ENCODE measurements at places on chromosomes 7 and 10.

DNA sequence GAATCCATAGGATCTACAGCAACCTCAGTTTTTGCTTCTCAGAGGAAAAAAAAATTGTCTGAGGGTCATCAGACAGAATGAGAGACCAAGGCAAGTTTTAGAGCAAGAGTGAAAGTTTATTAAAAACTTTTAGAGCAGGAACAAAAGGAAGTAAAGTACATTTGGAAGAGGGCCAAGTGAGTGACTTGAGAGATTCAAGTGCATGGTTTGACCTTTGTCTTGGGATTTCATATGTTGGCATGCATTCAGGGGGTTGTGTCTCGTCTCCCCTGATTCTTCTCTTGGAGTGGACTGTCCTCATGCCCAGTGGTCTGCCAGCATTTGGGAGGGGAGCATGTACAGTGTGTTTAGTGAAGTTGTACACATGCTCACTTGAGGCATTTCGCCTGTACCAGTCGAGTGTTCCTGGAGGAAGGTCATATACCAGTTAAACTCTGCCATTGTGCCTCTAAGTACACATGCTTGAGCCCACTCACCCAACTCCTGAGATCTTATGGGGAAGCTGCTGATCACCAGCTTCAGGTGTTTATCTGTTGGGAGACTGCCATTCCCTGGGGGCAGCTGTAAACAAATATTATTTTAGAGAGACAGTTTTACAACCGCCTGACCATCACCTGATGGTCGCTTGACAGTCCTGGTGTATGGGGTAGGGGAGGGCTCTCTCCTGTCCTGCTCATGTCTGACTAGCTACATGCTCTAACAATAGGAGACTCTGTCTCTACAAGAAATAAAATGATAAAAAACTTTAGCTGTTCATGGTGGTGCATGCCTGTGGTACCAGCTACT lies 109.4 kb downstream of the EEPD1 start:
- DNase-seq: peak; percentile 61

- no peak for DNase-seq
These were observed 12.7 kb downstream of the CACUL1 start for GRCh38 chr10:118742032-118742431.

DNA sequence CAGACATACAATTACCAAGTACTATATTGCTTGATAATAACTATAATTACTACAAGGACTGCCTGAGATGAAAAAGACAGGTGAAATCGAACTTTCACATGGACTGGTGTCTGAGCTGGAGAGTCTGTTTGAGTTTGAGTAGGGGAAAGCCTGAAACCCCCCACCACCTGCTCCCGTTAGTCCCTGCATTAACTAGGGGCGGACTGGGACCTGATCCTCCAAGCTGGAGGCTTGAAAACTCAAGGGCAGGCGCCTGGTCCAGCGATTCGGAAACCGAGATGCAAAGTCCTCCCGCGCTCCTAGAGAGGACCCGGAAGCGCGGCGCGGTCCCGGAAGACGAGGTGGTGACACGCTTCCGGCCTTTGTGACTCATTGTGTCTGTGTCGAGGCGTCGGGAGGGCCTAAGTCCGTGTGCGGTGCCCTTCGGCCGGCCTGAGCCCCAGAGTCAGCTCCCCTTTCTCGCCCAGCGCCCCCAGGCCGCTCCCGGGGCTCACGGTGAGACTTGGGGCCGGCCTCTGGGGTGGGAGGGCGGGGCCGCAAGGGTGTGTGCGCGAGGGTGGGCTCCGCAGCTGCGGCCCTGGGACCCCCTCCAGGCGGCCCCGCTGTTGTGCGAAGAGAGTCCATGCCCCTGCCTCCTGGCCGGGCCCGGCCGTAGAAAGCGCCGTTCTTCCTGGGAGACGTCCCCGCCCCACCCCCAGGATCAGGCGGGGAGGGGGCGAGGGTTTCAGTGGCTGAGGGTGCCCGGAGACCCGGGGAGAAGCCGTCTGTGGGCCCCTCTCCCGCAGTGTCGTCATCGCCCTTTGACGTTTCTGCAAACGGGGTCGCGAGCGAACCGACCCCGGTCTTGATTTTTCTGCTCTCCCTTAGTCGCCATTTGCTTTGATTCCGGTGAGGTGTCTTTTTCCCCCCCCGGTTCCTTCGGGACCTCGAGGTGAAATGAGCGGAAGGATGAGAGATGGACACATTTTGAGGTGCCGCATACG lies at the start of gene ZKSCAN1:
Gene ZKSCAN1, plus strand, starts transcription at position 365 of the 983 bp plus-strand sequence. CDS start 7,911 bp downstream, outside the sequence.
- peak; percentile 97 for DNase-seq

DNA sequence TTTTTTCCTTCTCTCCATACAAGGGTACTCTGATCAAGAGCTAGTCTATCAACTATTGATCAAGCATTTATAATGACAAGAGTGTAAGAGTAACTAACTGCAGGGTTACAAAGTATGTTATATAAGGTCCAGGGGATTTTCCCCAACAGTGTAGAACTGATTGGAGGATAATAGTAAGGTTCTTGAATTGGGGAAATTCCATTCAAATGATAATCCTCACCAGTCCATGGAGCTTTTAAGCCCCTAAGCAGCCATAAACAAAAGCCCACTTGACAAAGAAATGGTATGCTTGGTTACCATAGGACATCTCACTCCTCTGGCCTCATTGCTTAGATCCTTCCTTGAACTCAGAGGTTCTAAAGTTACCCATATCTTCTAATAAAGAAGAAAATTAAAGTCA lies 8.2 kb downstream of the YME1L1 start:
- no peak for DNase-seq

DNA sequence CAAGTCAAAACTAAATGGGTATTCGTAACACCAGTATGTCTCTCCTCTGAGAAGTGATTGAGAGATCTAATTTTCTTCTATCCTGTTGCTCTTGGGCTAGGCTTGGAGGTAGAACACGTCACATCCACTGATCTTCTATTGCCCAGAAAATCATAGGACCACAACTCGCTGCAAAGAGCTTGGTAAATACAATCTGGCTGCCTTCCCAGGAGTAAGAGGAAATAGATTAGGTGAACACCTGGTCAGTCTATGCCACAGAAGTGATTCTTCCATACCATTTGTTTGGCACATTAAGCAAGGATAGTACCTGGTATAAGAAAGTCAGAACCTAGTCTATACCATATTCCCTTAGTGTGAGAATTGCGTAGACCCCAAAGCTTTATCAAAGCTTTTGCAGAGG lies 129.3 kb upstream of the PHYHIPL start:
- DNase-seq: no peak

GRCh38 chr7:121214657-121215056 lies 114.1 kb upstream of the WNT16 start:
- no peak for DNase-seq

DNA sequence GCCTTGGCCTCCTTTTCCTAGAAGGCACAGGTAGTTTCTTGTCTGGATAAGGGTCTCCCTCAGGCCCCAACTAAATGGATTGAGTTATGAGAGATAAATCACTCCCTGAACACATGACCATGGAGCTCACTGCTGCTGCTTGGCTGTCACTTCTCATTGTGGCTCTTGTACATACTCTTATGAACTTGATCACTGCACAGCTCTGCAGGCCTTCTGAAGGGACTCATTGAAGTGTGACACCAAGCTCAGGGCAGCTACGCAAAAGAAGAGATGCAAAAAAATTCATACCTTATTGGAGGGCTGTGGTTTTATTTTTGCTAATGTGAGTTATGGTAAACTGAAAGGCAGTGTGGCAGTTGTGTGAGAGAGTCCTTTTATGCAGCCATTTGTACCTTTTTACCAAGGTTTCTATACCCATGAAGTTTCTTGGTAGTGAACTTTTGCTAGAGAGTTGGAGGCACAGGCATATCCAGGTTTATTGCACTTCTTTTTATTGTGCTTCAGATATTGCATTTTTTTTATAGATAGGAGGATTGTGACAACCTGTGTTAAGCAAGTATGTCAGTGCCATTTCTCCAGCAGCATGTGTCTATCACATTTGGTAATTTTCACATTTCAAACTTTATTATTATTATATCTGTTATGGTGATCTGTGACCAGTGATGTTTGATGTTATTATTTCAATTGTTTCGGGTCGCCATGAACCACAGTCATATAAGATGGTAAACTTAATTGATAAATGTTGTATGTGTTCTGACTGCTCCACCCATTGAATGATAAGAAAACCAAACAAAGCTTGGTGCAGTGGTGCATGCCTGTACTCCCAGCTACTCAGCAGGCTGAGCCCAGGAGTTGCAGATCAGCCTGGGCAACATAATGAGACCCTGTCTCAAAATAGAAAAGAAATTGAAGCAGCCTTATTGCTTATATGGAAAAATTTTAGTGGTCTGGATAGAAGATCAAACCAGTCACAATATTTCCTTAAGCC lies 100.6 kb downstream of the LRRC4 start:
- no peak for DNase-seq

- DNase-seq: no peak
These were observed 142.3 kb upstream of the PCLO start for GRCh38 chr7:83305027-83305426.

DNA sequence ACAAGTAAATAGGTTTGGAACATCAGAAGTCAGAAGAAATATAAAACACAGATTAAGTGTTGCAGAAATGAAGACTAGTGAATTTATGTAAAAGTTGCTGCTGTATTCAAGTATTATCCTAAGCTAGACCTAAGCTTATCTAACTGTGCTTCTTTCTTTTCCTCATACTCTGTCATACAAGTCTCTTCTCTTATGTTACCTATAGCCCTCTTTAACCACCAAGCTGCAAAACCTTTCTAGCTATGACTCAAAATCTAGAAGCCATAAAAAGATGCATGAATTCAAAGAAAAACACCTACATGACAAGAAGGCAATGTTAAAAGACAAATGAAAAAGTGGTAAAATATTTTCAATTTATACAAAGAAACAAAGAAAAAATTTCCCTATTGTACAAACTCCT lies 23.0 kb downstream of the DENND11 start:
- no peak for DNase-seq

GRCh38 chr10:56116684-56117083 lies 244.4 kb downstream of the ZWINT start:
- no peak for DNase-seq

DNA sequence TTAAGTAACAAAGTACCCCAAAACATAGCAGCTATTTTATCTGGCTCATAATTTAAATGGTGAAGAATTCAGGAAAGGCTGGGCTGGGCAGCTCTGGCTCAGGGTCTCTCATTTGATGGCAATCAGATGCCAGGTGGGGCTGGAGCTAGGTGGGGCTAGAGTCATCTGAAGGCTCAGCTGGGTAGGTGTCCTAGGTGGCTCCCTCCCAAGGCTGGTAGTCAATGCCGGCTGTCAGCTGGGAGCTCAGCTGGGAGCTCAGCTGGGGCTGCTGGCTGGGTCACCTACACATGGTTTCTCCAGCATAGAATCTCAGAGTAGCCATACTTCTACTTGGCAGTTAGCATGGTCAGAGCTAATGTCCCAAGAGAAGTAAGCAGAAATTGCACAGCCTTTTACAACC lies 34.1 kb downstream of the OSBPL3 start:
- DNase-seq: no peak

DNA sequence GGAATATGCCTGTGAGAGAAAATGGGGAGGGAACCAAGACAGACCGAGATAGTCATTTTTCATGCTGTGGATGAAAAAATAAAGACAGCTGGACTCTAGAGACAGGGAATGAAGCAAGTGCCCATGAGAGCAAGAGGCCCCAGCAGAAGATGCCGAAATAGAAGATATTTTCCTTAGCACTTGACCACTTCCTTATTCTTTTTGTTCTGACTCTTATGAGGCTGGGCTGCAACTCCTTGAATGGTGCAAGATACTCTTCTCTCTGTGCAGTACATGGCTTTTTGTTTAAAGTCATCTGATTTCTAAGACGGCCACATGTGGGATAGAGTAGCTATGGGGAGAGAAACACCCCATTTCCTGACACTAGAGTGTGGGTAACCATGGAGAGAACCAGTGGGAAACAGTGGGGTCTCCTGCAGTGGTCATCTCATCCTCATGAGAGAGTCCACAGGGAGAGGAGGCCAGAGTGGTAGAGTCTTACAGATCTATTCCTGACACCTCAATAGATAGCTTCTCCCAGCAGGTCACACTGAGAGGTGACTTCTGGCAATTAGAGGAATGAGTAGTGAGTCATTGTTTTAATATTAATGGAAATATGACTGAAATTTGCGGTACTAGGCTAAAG lies 18.0 kb upstream of the VCL start:
- DNase-seq: no peak

GRCh38 chr7:47634273-47634672 lies 52.4 kb upstream of the TNS3 start:
- DNase-seq: no peak

DNA sequence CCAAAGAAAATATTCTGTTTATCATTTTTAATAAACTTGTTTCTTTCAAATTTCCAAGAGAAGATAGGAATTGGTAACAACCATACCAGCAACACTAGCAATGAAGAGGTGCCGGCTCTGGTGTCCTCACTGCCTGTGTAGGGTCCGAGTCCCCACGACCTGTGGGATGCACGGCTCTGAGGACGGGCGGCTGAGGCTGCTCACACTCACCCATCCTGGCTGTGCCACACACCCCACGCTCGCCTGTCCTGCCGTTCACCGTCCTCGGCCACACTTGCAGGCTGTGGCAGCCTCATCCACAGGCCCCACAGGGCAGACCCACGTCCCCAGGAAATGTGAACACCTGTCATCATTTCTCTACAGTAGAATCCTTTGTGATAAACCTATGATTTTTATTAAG lies 48.2 kb upstream of the DPYSL4 start:
- no peak for DNase-seq

- peak; percentile 9 for DNase-seq
These were observed 142.9 kb upstream of the AKR1E2 start for GRCh38 chr10:4683137-4683536.

GRCh38 chr10:132477398-132478340 lies 59.9 kb upstream of the INPP5A start:
- DNase-seq: no peak

GRCh38 chr7:2504128-2504888 lies 15.3 kb upstream of the LFNG start:
- no peak for DNase-seq

DNA sequence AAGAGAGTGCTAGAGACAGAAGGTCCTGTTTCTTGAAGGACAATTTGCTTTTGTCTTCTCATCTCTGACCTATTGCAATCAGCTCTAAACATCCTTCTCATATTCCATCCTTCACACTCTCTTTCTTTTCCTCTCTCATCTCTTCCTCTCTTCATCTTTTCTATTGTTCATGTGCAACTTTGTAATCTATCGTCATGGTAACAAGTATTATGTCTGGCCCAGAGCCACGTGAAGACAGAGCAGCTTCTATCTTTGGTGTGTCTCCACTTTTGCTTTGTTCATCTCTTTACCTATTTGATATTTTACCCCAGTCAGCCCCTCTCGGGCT lies 104.9 kb upstream of the ABCB5 start:
- no peak for DNase-seq

- DNase-seq: no peak
These were observed 113.2 kb upstream of the GPR26 start for GRCh38 chr10:123552760-123553554.

DNA sequence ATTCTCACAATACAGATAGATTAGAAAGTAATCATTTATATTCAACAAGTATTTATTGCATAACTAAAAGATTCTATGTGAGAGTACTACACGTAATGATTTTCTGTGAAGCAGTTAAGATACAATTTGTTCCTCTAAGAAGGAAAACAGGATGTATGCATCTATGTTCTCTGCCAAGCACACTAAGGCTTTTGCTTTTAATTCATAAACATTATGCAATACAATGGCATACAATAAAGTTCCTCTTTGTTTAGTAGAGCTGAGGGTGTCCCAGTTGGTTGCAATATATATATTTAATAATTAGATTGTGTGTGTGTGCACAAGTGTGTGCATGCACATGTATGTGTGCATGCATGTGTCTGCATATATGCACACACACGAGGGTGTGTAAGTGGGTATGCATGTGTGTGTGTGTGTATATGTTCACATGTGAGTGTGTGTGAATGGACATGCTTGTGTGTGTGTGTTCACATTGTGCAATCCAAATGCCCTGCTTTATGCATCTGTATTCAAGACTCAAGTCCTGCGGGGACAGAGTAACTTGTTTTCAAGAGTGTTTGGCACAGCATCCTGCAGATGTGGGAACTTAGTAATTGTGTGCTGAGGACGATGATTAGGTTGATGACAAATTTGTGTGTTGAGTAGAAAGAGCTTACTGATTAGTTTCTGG lies 481.5 kb upstream of the KLF6 start:
- peak; percentile 31 for DNase-seq

Data from common myeloid progenitor, CD34-positive (primary cell).